ENCODE measurements at places on chromosomes 16 and 17. TPM values are rescaled to one million over a fixed set of nuclear protein-coding genes. Genes with fewer than 3 reads are reported as not detected.

Gene OTOA
- total RNA-seq: 0.17 TPM

Gene LPO
- total RNA-seq: 0.48 TPM

Gene PRSS8
- total RNA-seq: 169 TPM

Gene TMEM186
- total RNA-seq: 9.4 TPM

Gene MYH3
- 0.41 TPM for total RNA-seq

Gene LGALS9
- total RNA-seq: 3.4 TPM

Gene CEP295NL
- total RNA-seq: 1.8 TPM

Gene GPRC5B
- total RNA-seq: 14.0 TPM

Gene ZNF469
- 10.5 TPM for total RNA-seq

Gene HASPIN
- total RNA-seq: 3.0 TPM

Gene CLEC10A
- total RNA-seq: not detected

Gene TBC1D3K
- total RNA-seq: not detected

Gene NPIPA2
- total RNA-seq: not detected

Gene CRHR1
- total RNA-seq: not detected

Gene KRT33A
- total RNA-seq: not detected

Gene PERCC1
- not detected for total RNA-seq

Gene ABI3
- 0.41 TPM for total RNA-seq

Gene SPATA22
- total RNA-seq: not detected

Gene GOSR1
- total RNA-seq: 35.1 TPM

Gene CORO1A
- total RNA-seq: 10.8 TPM
